ENCODE measurements at places on chromosomes 4 and X.

DNA sequence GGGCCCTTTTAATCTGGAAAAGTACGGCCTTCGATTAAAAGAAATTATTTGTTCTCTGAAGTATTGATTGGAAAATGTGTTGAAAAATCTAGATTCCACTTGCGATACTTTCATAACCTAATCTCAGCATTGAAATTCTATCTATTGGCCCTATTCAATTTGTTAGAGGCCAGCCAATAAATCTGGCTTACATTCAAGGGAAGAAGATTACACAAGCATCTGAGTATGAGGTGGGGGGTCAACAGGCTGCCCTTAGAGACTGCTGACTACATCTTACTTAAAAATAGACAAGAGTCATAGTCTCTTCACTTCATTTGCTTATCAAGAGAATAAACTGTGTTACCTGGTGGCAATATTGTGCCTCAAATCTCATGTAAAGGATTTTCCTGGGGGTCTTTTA lies 248.0 kb upstream of the KCNIP4 start:
- DNase-seq, result no peak

GRCh38 chrX:47612418-47612817 lies 7.2 kb downstream of the SYN1 start:
- DNase-seq, result no peak

GRCh38 chrX:132017431-132018185 lies 5.5 kb upstream of the STK26 start:
- DNase-seq, result no peak

DNA sequence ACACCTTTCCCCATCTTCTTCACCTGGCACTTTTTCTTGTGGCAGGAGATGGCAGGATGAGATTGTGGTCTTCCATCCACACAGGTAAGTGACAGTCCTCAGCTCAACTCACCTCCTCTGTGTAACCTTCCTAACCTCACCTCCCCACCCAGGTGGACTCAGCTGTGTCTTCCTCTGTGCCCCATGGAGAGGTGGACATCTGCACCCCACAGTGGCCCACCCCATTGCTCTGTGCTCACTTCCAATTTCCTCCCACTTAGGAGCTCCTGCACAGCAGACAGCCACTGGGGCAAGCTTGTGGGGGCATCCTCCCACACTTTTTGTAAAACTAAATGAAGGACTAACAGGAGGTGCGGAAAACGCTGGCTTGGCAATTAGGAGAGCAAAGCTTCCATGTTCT lies 61.6 kb downstream of the MSX1 start:
- no peak for DNase-seq

DNA sequence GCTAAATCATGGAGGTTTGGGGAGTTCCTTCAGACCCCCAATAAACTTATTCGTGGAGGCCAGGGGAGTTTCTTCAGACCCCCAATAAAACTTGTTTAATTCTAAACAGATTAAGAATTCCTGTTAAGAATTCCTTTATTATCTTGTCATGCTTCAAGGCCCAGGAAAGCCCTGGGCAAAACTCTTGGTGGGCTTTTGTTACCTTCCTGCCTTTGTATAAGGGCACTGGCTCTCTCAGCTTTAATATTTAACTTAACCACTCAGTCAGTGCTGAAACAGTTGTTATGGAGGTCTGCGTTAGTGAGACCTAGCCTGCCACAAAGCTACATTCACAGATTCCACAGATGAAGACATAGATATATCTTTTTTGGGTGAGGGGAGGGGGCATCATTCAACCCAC lies 29.0 kb upstream of the LGI2 start:
- DNase-seq, result no peak

- no peak for DNase-seq
Measured at GRCh38 chr4:150259861-150260567, 181.8 kb downstream of the DCLK2 start.

GRCh38 chr4:90979556-90979955 lies 852.4 kb downstream of the CCSER1 start:
- no peak for DNase-seq

GRCh38 chr4:2817701-2818350 lies 24.9 kb downstream of the SH3BP2 start:
- DNase-seq, result no peak

DNA sequence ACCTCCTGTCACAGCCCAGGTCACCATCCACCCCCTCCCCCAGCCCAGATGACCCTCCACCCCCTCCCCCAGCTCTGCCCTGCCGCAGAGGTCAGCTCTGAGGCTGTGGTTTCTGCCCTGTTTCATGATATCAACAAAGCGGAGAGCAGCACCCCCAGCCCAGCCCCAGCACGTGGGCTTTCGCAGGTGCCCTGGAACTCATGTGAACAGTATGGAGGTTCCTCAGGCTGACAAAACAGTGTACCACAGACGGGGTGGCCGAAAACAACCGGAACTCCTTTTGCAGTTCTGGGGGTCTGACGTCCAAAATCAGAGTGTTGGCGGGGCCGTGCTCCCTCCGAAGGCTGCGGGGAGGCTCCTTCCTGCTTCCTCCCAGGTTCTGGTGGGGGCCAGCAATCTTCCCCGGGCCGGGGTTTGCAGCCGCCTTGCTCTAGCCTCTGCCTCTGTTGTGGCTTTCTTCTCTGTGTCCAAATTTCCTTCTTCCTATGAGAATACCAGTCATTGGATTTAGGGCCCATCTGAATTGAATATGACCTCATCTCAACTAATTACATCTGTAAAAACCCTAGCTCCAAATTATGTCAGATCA lies 7.9 kb upstream of the PSAPL1 start:
- DNase-seq, result no peak

DNA sequence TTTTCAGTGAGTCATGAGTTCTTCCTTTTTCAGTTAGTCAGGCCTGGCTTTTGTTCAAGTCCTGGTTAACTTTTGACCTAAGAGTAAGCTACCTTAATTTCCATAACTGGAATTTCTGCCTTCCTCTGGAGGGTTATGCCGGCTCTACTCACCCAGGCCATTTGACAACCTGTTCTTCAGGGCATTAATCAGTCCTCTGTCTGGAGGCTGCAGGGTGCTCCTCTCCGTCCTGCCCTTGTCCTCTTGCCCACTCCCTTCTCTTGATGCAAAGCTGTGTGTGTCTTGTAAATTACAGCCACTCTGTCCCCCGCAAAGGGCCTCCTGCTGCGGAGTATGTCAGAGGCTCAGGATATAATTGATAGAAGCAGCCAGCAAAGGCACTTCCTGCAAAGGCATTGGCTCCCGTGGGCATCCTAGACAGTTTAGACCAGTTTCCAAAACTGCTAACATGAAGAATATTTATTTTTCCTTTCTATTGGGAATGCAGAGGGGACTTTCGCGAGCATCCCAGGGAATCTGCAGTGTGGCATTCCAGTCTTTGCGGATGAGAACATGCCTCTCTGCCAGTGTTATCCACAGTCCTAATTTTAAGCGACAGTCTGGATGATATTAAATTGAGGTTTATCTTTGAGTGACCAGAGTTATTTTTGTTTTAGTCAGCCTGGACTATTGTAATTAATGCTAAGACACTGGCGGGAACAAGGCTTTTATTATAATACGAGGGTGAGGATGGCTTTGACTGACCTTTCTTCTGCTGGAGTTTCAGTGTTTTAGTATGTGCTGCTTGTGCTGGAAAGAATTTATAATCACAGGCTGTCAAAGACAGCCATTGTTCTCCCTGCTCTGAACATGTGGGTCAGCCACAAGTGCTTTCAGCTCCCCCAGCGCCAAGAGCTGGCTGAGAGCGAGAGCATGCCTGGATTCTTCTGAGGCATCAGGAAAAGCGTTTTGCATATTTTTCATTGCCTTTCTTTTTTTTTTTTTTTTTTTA lies 74.2 kb downstream of the LIMCH1 start:
- DNase-seq, result no peak

- no peak for DNase-seq
Measured at GRCh38 chr4:165476214-165477098, 97.6 kb downstream of the CPE start.

GRCh38 chrX:30576881-30577280 lies 685 bp downstream of the TASL start:
- DNase-seq, result no peak

DNA sequence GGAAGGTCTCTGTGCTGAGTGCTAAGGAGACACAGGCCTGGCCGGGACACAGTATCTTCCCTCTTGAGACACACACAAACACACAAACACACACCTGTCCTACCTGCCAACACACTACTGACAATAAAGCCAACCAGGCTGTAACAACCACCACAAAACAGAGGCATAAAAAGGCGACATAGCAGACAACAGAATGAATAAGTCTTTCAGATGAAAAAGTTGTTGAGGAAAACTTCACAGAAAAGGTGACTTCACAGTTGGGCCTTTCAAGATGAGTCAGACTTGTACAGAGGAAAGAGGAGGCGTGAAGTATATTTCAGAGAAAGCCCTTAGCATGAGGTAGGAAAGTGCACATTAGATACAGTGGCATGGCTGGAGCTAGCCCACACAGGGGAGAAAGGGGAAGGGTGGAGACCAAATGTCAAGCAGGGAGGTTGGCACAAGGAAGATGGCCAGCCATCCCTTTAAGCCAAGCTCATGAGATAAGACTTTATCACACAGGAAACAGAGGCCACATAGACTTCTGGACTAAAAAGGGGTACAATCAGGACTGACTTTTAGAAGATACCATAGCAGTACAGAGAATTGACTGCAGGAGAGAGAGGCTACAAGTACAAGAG lies 54.0 kb downstream of the SLC9A7 start:
- DNase-seq, result no peak

- no peak for DNase-seq
Measured at GRCh38 chrX:70455366-70456202, 10.9 kb downstream of the DLG3 start.

- DNase-seq, result no peak
Measured at GRCh38 chrX:2311501-2311900, 189.3 kb downstream of the DHRSX start.

DNA sequence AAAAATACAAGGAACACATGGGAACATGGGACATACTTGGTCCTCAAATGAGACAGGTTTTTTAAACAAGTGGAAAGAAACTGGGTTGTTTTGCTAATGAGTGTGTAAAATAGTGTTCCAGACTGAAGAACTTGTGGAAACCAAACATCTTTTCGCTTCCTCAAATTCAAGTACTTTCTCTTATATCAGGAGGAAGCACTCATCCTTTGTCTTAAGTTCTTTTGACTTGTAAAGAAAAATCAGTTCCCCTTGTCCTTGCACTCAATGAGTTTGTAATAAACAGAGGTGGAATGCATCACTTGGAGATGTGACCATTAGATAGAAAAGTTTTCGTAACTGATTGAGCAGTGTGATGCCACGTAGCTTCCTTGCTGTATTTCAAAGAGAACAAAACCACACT lies 101.1 kb downstream of the PHOX2B start:
- DNase-seq, result no peak
